ENCODE measurements at places on chromosomes 7 and 10.

GRCh38 chr10:94150541-94151184 lies 156.9 kb downstream of the PLCE1 start:
- no peak for DNase-seq

- no peak for DNase-seq
Observed at GRCh38 chr10:23630376-23630775, 191.5 kb downstream of the OTUD1 start.

DNA sequence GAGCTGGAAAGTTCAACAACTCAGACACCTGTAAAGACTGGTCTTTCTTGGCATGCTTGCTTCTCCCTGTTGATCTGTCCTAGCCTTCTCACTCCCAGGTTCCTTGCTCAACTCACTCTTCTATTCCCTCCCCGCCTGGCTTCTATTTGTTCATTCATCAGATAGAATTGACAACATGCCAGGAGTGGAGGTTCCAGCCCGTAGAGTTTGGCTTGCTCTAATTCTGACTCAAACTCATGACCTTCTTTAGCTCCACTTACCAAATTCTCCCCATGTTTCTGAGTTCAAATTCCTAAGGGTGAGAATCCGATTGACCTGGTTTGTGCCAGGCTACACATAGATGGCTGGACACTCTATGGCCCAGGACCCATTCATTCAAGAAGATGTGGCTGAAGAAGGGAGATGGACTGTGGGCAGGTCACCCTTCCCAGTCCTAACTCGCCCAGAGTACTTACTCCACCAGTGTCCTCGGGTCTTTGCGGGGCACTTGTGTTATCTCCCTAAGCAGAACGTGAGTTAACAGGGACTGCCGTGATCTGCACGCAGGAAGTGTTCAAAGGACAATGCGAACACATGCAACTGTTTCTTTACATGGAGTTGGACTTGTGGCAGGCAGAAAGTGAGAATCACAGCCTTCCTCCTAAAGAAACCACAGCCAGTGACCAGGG lies 4.0 kb upstream of the TMEM236 start:
- no peak for DNase-seq

DNA sequence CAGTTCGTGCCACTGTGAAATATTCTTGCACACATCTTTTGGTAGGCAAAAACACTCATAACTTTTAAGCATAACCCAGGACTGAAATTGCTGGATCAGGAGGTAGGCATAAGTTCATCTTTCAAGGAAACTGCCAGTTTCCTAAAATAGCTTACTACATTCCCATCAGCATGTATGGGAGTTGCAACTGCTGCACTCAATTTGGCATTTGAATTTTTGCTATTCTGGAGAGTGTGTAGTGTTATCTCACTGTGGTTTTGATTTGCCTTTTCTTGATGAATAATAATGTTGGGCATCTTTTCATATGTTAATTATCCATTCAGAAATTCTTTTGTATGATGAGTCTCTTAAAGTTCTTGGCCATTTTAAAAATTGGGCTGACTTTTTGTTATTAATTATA lies 95.2 kb downstream of the ORC5 start:
- no peak for DNase-seq

- DNase-seq = no peak
Observed at GRCh38 chr10:15678851-15679250, 40.9 kb downstream of the ITGA8 start.

DNA sequence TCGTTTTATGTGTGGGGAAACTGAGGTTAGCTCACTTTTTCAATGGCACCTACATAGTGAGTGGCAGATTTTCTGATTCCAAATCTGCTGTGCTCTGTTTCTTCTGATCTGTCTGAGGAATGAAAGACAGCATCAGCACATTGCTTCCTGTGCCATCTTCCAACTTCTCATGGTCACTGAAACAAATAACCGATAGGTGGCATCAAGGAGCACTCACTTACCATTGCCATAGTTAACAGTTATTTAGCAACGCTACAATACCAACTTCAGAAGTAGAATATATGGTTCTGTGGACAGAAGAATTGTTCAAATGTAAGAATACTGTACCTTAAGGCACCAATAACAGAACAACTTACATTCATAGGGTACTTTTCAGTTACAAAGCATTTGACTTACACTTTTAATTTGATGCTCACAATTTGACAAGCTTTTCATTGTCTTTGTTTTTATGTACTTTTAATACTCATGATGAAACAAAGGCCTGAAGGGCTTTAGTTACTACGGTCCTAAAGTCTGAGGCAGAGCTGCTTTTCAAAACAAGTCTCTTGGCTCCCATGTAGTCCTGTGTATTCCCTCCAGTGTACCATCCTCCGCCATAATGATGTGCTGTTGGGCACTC lies 228.9 kb upstream of the TCF7L2 start:
- DNase-seq = no peak

- DNase-seq = no peak
Observed at GRCh38 chr10:119242186-119242585, 34.8 kb downstream of the GRK5 start.

Measured in islet precursor cell (in vitro differentiated cells).